ENCODE measurements at places on chromosomes 13 and 19.
A peak's percentile ranks its signal among the peaks of the same experiment; 100 is the strongest.

GRCh38 chr19:50969413-50969760 is at the start of gene KLK6:
TSS of gene KLK6 (minus strand) at chr19:50969591. CDS start at chr19:50968104, 1,487 bp downstream.
- peak; percentile 90 for DNase-seq

- DNase-seq = no peak
Measured at GRCh38 chr19:7670790-7671189, 1.9 kb downstream of the RETN start.

GRCh38 chr19:13100841-13101589 is 1.6 kb downstream of the LYL1 start:
- no peak for DNase-seq

DNA sequence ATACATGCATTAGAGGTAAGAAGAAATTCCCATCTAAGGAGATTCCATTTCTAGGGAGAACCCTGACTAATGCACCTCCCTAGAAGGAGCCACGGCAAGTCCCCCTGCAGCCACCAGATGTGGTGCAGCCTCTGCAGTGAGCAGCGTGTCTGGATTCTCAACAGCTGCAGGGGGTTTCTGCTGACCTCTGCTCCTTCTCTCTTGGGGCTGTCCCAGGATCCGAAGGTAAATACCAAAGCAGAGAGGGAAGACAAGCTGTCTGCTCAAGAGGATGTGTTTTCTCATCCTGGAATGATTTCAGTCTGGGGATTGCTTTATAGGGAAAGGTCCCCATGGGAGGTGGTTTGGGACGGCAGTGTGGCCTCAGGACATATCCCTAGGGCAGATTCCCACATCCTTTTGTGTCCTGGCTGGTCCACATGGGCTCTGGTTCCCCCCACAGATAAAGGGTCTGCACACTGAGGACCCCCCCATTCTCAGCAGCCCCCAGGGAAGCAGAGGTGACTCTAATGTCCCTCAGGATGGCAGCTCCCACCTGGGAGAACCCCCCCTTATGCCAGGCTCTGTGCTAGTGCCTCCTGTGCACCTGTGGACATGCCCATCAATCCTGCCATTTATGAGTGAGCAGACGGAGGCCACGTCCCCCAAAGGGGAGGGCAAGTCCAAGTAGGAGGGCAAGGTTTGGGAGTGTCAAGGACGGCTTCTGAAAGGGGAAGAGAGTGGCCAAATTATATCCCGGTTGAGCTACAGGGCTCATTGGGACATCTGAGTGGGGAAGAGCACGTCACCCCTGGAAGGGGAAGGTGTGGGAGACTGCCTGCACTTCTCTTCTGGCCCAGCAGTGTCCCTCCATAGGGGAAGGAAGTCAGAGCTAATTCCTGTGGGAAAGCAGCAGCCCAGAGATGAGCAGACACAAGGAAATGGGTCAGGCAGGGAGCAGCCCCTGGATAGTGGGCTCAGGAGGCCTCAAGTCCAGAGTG is 10.2 kb upstream of the OR10H5 start:
- no peak for DNase-seq

DNA sequence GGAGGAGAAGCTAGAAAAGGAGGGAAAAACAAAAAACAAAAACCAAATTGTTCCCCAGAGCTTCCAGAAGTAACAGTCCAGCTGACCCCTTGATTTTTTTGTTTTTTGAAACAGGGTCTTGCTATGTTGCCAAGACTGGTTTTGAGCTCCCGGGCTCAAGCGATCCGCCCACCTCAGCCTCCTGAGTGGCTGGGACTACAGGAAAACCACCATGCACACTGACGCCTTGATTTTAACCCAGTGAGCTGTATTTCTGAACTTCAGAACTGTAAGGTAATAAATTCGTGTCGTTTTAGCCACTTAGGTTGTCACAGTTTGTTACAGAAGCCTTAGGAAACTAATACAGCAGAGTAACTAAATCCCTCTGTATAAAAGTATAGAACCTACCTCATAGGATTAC is 1.1 kb upstream of the NEK3 start:
- DNase-seq = no peak

DNA sequence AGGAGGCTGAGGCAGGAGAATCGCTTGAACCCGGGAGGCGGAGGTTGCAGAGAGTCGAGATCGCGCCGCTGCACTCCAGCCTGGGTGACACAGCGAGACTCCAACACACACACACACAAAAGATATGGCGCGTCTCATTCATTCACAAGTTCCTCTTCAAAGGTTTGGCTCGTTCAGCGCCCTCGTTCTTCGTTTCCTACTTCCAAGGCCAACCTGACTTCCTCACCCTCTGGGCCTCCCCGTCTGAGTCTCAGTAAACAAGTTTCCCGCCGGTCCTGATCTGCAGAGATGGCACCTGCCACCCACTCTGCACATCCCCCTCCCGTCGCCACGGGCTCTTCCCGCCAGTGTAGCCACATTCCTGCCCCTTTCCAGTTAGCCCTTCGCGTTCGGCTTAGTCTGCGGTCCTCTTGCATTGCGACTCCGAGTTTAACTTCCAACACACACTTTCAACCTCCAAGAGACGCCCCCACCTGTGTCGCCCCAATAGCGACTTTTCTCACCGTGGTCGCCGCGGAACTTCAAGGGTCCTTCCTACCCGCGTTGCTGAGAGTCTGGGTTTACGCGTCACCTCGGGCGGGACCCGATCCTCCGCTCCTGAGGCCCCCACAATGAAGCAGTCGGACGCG is 1.3 kb upstream of the BSG start:
- DNase-seq = no peak

DNA sequence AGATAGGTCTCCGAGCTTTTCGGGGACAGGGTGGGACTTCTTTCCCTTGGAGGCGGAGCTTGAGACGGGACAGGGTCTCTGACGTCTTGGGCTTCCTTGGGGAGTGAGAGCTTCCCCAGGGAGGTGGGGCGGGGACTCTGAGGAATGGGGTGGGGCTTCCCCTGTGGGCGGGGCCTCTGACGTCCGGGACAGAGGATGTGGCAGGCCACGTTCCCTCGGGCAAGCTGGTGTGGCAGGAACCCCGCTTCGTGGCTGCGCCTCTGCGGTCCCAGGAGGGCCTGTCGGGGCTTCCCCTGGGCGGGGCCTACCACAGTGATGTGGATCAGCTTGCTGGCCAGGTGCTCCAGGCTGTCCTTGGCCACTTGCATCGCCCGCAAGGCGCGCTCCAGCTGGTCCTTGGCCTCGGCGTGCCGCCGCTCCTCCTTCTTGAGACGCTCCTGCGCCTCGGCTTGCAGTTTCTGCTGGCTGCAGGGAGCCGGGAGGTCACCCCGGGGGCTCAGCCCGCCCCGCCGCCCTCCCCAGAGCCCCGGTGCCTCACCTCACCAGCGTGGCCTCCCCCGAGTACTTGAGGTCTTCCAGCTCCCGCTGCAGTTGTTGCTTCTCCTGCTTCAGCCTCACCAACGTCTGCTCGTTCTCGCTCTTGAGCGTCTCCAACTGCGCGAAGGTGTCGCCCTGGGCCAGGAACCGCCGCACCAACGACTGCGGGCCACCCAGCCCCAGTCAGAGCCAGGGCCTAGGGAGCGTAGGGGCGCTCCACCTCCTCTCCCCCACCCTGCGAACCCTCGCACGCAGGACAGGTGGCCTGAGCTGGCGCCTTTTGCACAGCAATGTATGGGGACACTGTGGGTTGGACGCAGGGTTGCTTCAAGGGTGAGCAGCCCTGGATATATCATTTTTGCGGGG is 3.3 kb upstream of the RGL3 start:
- DNase-seq = no peak

GRCh38 chr19:8423817-8424223 is 10.7 kb downstream of the MARCHF2 start:
- peak; percentile 18 for DNase-seq

DNA sequence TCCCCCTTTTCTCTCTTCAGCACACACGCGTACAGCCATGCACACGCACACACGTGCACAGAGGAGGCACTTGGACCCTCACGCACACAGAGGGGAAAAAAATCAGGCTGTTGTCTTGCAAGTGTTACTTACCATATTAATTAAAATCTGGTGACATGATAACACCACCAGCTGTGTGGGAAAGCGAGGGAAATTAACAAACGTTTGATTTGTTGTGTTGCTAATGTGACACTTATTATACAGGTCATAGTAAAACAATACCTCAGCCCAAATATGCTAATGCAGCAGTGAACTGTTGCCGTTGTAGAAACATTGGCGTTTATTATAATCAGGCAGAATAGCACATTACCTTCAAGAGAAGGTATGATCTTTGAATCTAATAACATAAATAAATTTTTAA is 211.7 kb downstream of the TEX29 start:
- DNase-seq = no peak

DNA sequence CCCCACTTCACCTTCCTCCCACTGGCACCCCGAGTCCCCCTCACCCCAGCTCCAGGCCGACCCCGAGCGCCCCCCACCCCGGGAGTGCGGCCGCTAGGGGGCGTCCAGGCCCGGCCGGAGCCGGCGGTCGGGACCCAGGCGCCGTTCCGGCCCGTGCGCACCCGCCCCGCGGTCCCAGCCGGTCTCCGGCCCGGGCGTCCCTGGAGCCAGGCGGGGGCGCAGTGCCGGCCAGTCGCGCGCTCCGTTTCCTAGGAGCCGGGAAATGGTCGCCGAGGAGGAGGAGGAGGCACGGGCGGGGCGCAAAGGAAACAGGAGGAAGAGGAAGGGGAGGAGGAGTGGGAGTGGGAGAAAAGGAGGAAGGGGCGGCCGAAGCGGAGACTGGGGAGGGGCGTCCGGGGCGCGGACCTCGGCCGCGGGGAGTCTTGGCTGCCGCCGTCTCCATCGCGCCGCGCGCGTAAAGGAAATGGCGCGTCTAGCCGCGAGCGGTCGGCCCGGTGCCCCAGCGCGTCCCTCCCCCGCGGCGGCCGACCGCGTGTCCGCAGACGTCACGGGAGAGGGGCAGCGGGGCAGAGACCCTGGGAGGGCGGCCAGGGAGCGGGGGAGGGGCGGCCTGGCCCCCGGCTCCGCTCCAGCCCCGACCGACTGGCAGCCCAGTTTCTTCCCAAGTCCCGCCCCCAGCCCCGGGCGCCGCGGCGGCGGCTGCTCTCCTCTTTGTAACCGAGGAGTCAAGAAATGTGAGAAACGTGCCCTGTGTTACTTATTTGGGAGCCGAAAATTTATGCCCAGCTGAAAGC is 1.1 kb upstream of the KCTD15 start:
- DNase-seq = peak; percentile 70

DNA sequence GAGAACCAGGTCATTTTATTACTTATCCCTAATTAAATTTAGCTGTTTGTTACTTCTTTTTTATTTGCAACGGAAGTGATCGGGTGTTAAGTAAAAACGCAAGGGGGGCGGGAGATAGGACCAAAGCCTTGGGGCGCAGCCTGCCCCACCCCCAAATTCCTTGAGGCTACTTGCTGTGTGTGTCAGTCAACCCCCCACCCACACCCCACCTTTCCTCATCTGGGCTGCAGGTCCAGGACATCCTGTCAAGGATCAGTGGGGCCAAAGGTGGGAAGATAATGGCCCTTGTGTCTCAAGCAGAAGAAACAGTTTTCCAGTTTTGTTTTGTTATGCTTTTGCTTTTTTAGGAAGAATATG is 1.2 kb upstream of the FOXO1 start:
- DNase-seq = no peak

DNA sequence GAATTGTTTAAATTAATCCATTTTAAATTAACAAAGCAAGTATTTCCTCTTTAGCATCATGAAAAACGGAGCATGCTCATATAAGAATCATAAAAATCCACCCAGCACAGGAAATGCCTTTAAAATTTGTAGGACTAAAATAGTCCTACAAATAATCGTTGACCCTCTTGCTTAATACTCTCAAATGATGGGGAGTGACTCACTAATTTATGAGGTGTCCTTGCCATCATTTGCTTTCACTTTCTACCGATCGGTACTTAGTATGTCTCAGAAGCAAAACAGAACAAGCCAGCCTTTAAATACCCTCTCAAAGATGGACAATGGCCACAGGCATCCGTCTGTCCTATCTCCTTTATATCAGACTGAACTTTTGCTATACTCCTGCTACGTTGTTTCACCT is 97.2 kb downstream of the SUCLA2 start:
- DNase-seq = no peak

GRCh38 chr19:38004186-38004520 is 97.1 kb downstream of the SIPA1L3 start:
- DNase-seq = no peak

DNA sequence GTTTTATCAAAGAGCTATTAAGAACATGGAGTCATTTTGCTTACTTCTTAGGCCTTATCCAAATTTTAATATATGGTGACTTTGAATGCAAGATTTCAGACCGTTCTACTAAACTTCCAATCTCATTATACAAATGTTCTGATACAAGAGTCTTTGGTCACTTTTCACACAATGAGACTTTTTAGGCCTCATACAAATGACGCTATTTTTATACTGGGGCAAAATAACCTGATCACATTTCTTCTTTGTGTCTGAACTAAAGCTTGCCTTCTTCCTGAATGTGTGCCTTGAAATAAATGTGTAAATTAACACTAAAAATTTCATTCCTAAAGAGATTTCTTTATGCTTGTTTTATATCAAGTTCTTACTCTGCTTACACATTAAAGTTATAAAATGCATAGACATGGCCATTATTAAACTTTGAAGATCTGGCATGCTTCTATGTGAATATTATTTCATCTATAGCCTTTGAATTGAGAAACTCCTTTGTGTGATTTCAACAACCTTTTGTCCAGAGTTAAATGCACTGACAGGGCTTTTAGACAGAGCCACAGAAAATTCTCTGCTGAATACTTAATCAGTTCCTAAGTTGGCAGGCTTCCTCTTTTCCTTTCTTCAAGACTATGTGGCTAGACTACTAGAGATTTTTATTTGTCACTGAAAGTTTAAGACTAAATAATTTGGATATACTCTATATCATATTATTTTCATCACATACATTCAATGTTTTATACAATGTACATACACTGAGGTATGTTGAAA is 86.1 kb downstream of the EDNRB start:
- DNase-seq = peak; percentile 74

DNA sequence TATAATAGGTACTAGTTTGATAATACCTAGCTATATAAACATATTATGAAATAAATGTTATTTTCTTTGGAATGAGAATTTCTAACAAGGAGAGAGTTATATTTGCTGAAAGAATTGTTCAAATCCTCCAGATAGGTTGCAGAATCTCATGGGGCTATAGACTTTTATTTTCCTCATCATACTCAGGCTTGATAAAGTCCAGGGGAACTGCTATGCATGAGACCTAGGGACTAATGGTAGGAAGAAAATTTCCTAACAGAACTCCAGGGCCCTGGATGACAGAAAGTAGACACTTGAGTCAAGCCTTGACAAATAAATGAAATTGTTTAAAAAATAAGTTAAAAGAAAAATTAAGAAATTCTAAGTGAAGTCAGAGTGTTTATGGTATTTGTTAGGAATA is 138.5 kb upstream of the DACH1 start:
- DNase-seq = no peak
